ENCODE measurements at places on chromosomes 5 and 9.

DNA sequence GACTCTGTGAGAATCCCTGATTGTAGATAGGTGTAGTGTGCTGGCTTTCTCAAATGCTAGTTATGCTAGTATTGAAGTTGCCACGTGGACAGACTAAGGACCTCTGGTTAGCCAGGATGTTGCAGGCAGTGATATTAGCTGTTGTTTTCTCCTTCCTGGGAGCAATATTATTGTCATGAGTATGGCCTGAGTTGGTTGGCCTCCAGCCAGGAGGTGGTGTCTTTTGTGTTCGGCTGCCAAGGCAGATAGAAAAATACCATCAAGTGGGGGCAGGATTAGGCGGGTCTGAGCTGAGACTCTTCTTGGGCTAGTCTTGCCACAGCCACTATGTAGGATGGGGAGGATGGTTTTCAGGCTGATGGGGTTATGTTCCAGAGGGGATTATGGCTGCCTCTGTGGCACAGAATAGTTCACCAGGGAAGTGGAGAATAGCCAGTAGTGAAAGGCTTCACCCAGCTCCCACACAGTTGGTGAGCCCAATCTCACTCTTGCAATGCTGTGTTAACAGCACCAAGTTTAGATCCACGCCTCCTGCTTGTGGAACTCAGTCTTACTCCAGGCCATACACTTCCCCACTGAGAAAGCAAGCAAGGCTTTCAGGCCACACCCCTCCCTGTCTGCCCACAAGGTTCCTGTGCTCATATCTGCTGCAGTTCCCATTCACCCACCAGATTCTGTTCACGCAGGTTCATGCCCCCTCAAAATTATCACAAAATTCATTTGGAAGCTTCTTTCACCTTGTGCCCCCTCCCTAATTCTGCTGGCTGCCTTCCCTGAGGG, 31.2 kb downstream of the GHR start:
- no peak for DNase-seq

DNA sequence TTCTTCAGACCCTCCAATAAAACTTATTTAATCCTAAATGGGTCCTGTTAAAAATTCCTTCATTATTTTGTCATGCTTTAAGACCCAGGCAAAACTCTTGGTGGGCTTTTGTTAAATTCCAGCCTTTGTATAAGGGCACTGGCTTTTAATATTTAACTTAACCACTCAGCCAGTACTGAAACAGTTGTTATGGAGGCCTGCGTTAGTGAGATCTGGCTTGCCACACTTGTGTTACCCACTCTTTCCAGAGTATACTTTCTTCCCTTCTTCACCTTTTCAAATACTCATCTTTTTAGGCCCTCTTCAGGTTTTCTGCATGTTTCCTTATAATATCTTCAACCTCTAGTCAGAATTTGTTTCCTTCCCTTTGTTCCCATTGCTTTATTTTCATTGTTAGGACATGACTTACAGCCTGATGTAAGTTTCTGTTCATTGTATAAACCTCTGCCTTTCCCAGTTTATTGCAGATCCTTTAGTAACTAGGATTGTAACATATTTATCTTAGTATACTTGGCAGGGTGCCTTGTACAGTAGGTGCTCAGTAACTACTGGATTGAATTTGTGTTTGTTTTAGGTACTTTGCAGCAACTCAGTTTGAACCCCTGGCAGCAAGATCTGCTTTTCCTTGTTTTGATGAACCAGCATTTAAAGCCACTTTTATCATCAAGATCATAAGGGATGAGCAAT, 48.8 kb downstream of the LNPEP start:
- DNase-seq: no peak

- DNase-seq: no peak
These were observed at the start of gene FIBCD1 for GRCh38 chr9:130938652-130939404. TSS of gene FIBCD1 (minus strand) at chr9:130939247. CDS start at chr9:130938607, 640 bp downstream.

GRCh38 chr5:141519605-141520565, 31.0 kb downstream of the PCDHGC5 start:
- DNase-seq: no peak

- DNase-seq: no peak
These were observed 72.4 kb upstream of the PHYKPL start for GRCh38 chr5:178304761-178305645.

DNA sequence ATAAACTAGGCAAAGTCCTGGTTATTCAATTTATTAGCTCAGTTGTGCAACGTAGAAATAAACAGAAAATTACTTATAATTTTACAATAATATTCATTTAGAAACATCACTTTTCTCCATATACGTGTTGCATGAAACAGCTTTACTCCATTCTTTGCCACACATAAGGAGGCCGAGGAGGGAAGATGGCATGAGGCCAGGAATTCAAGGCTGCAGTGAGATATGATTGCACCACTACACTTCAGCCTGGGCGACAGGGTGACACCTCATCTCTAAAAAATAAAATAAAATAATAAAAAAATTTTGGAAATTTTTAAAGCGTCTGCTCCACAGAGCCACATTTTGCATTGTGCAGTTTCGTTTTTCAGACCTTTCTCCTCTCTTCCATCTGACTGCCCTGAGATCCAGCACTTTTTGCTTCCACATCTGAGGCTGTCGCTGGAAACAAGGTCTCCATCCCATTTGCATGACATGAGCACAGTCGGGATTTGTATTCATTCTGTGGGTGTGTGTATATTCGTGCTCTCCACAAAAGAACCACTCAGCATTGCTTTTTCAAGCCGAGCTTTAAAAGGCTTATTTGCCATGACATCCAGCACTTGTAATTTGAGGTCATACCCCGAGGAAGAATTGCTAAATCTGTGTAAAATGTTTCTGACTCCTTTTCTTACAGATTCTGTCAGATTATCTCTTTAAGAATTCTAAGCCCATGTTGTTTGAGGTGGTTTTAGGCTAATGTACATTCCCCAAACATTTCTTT, 98.6 kb upstream of the MSX2 start:
- no peak for DNase-seq
